GM23248 (cell line): ENCODE measurements at places on chromosomes 2 and 18. TPM values are rescaled to one million over a fixed set of nuclear protein-coding genes. Genes with fewer than 3 reads are reported as not detected.

PJVK gene
- 0.97 and 1.9 TPM in 2 replicates for total RNA-seq

ALPP gene
- not detected in 2 replicates for total RNA-seq

RESP18 gene
- not detected in 2 replicates for total RNA-seq

XDH gene
- 1.8 and 2.4 TPM in 2 replicates for total RNA-seq

UGT1A3 gene
- total RNA-seq = not detected in 2 replicates

ALMS1 gene
- total RNA-seq = 9.8 and 15.9 TPM in 2 replicates

G6PC2 gene
- total RNA-seq = not detected in 2 replicates

ITGAV gene
- 233 and 250 TPM in 2 replicates for total RNA-seq

LRRC30 gene
- not detected in 2 replicates for total RNA-seq

RGPD8 gene
- total RNA-seq = 11.6 and 16.8 TPM in 2 replicates

SP110 gene
- total RNA-seq = 11.6 and 24.3 TPM in 2 replicates

MEP1B gene
- total RNA-seq = not detected in 2 replicates

GAREM1 gene
- total RNA-seq = 0.51 and 1.2 TPM in 2 replicates

REEP1 gene
- total RNA-seq = not detected in 2 replicates

DNA sequence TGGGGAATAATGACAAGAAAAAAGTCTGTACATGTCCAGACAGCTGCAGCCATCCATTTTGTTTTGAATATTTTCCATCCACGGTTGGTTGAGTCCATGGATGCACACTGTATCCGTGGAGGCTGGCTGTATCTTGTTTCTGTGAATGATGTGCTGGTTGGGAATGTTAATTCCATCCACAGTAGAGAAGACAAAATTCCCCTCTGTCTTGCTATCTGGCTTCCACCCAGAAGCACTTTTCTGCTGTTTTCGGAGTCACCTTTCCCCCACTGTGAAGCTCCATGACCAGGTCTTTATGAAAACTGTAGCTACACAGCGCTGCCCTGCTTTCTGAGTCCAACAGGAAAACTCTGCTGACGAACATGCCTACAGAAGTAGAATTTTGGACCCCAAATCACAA lies 122.3 kb downstream of the HRH4 start:
- DNase-seq = no peak

- DNase-seq = peak; percentile 98
These were observed at the start of gene CNNM3 for GRCh38 chr2:96816127-96816835. Gene CNNM3, plus strand, starts transcription at chr2:96816268. Its CDS starts 10 bp downstream, at chr2:96816278.

GRCh38 chr18:39318462-39318861 lies 1752.9 kb upstream of the CELF4 start:
- no peak for DNase-seq

DNA sequence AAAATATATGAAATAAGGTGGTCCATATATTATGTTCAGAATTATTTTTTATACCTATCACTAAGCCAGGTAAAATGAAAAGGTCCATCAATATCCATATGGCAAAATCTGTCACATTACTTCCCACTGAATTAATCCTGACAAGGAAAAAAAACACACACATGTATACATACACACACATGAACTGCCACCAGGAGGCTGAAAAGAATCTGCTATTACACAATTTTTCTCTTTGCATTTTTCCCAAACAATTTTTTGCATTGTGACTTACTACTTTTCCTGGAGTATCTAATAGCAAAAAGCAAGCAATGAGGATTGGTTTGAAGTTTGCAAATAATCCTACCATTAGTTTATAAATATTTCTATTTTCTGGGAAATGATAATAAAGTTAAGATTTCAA lies 128.2 kb upstream of the CD226 start:
- peak; percentile 12 for DNase-seq

GRCh38 chr2:208361077-208361441 lies 45.5 kb upstream of the PTH2R start:
- no peak for DNase-seq

DNA sequence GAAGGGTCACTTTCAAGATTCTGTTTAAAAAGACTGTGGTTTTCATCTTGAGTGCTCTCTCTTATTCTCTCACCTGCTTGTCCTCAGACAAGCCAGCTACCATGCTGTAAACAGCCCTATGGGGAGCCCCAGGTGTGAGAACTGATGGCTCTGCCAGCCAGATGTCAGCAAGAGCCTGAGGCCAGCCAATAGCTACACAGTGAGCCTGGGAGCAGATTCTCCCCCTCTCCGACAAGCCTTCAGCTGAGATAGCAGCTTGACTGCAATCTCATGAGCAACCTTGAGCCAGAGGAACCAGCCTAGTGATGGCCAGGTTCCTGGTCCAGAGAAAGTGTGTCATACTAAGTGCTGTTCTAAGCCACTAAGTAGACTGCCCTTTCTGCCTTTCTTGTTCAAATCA lies 272.1 kb downstream of the NAPG start:
- DNase-seq = no peak

GRCh38 chr18:63850020-63850419 lies 37.5 kb upstream of the SERPINB2 start:
- DNase-seq = peak; percentile 58
